Activated CD4-positive, CD25-positive, alpha-beta regulatory T cell treated with anti-CD3 and anti-CD28 coated beads, Interleukin-2, amount 50 U/mL, for 24 hours (primary cell): ENCODE measurements at places on chromosomes 3 and 15.

- ATAC-seq = no peak
Observed at GRCh38 chr3:96039632-96040031, 774.8 kb upstream of the EPHA6 start.

- no peak for ATAC-seq
Observed at GRCh38 chr3:13143381-13144004, 70.3 kb upstream of the IQSEC1 start.

DNA sequence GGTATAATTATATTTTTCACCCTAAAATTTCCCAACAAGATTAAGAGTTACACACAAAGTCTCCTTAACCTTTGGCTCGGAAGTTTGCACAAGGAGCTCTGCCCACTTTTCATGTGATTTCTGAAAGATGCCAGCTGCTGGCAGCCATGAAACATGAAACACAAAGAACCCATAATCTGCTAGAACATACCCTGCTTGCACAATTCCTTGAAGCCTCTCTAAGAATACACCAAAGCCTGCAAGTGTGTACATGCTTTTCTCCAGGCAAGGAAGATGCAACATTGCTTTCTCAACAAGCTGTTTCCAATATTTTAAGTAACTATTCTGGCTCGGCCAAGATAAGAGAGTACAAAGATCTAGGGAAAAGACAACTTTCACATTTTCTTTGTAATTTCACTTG lies 182.0 kb upstream of the WNT5A start:
- ATAC-seq = no peak

DNA sequence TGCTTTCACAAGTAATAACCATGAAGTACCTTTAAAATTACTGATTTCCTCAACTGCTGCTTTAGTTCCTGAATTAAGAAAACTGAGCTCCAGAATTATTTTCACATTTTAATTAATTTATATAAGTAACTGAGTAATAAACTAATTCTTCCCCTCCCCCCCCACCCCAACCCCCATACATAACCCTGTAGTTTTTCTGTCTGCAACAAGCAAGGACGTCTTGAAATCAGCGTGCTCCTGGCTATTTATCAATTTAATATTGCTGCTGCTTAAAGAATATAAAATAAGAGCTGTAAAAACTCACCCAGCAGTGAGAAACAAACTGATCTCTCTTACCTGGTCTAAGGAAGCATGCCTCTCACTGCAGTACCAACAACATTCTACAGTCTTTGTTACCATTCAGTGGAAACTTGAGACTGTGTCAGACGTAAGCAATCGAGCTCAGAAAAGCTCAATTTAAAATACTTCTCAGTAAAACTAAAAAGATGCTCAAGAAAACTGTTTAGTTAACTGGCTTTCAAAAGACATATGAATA lies 121.0 kb downstream of the TFDP2 start:
- ATAC-seq = peak; percentile 58

DNA sequence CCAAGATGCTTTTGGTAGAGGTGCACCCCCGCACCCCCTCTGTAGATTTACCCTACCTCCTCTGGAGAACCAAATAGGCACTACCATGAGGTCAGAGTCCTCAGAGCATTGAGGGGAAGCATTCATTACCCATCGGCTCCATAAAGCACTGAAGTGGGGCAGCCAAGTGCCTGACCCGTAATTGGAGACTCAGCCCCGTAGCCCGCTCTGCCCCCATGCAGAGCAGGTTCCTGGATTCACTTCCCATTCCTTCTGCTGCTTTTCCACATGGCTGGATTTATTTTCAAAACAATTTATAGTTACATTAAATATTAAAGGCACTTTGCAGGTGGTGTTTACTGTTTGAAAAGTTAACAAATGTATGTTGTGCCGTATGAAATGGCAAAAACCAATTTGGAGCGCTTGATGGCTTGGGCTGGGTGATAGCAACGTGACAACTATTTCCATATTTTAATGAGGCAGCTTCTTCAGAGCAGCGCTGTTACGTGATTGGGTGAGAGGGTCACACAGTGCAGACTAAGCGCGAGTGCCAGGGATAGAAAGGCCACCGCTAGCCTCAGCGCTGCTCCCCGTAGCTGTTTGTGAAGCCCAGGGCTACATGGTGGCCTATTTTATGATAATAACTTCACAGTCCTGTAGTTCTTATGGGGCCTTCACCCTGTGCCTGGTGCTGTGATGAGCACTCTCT lies 373.8 kb upstream of the PROK2 start:
- ATAC-seq = no peak

GRCh38 chr3:108091498-108092250 lies 843 bp upstream of the CD47 start:
- ATAC-seq = no peak

DNA sequence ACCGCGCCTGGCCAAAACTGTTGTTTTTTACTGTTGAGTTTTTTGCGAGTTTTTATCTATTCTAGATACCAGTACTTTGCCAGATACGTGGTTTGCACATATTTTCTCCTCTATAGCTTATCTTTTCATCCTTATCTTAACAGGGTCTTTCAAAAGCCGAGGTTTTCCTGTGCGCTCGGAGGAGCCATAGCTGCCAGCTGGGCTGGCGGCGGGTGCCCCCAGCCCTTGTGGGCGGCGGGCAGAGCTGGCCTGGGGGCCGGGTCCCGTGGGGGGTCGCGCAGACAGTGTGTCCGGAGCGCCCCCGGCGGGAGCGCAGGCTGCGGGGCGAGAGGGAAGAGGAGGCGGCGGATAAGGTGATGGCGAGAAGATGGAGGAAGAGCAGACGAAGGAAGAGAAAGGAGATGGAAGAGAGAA lies 11.1 kb upstream of the EIF4A2 start:
- peak; percentile 24 for ATAC-seq

GRCh38 chr3:100437721-100438622 lies 36.6 kb downstream of the LNP1 start:
- ATAC-seq = no peak
